Aorta (tissue), 5 donors: ENCODE measurements at places on chromosomes 7 and 10. TPM values are rescaled to one million over a fixed set of nuclear protein-coding genes. Genes with fewer than 3 reads are reported as not detected.
A peak's percentile ranks its signal among the peaks of the same experiment; 100 is the strongest.

DNA sequence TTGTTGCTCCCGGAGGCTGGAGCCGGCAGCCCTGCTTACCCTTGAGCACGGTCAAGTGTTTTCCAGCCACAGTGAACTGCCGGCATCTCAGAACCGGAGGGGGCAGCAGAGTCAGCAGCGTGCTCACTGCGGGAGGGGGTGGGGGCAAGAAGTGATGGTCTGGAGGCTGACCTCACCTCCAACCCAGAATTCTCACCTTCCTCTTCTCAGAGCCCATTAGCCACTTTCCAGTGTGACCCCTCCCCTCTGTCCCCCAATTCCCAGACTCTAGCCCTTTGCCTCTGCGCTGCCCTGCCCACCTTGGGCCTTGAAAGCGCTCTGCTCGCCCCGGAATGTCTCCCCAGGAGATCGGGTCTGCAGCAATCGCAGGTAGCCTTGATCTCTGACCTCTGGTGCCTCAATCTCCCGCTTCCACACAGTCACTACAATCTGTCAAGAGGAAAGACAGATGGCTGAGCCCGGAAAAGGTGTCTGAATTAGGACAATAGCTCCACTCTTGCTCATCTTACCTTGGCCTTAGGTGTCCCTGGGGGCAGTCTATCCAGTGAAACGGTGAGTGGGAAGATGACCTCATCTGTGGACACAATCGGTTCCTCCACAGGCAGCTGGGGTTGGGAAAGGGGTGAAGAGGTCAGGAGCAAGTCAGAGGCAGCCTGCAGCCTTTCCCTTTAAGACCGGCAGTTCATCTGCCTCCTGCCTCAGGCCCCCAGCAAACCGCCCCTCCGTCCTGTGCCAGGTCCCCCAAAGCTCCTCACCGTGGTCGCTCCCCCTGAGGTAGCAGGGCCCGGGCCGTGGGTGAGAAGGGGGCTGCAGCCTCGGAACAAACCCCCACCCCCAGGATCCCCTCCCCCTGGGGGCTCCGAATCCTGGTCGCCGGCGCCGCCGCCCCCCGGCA, 942 bp downstream of the TRAPPC14 start:
- no peak for DNase-seq

The PPP1R9A gene
- 1.2 TPM for polyA plus RNA-seq

The OR13A1 gene
- not detected for polyA plus RNA-seq

- DNase-seq = no peak
Measured at GRCh38 chr7:130397051-130397757, 16.9 kb downstream of the CPA1 start.

- DNase-seq = no peak
Measured at GRCh38 chr7:122913608-122914007, 27.3 kb upstream of the CADPS2 start.

DNA sequence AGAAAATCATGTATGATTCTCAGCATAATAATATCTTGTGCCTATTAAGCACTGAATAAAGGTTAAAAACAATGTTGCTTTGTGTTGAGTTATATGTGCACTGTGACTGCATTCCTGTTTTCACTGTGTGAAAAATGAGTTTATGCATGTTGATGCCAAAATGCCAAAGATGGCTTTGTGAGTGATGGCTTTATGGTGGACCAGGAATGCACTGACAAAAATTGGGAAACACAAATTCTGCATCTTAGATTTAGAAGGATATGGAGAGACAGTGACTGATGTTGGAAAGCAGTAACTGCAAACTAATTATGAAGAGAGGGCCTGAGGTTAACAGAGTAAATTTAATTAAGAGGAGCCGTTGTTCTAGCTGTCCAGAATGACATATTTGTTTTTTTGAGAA, 440.4 kb downstream of the KIF20B start:
- no peak for DNase-seq

The HIF1AN gene
- polyA plus RNA-seq = 10.8 TPM

DNA sequence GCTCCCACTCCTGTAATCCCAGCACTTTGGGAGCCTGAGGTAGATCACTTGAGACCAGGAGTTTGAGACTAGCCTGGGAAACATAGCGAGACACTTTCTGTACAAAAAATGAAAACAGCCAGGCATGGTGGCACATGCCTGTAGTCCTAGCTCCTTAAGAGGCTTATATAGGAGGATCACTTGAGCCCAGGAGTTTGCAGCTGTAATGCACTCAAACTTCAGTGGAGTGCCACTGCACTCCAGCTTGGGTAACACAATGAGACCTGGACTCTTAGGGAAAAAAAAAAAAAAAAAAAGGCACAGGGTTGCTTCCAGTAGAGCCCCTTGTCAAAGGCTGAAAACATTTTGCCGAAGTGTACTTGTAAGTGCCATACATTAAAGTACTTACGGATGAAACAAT, 195.3 kb downstream of the PHTF2 start:
- DNase-seq = no peak

The GRIFIN gene
- not detected for polyA plus RNA-seq

The CHCHD2 gene
- polyA plus RNA-seq = 379 TPM

The HOXA7 gene
- polyA plus RNA-seq = 3.3 TPM

The SLC39A12 gene
- not detected for polyA plus RNA-seq

DNA sequence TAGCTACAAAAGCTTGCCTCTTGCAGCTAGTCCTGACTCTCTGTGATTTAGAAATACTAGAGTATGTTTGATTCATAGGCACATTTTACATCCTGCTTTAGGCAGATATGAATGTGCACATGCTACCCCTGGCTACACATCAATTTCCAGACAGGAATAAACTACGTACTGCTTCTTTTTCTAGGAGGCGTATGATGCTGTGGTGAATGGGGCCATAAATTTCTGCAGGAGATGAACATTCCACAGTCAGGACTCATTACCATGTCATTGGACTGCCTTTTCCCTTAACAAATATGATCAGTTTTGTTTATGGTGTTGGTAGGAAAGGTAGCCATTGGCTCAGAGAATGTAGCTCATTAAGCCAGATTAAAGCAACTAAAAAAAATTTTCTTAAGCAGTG, 50.1 kb upstream of the IFRD1 start:
- DNase-seq = no peak

DNA sequence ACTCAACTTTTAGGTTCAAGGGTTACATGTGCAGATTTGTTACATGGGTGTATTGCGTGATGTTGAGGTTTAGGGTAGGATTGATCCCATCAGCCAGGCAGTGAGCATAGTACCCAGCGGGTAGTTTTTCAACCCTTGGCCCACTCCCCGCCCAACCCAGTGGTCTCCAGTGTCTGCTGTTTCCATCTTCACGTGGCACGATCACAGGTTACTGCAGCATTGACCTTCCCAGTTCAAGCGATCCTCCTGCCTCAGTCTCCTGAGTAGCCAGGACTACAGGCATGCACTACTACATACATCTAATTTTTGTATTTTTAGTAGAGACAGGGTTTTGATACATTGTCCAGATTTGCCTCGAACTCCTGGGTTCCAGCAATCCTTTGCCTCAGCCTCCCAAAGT, 905.7 kb upstream of the ZNF722 start:
- no peak for DNase-seq

The LAMB4 gene
- polyA plus RNA-seq = not detected

DNA sequence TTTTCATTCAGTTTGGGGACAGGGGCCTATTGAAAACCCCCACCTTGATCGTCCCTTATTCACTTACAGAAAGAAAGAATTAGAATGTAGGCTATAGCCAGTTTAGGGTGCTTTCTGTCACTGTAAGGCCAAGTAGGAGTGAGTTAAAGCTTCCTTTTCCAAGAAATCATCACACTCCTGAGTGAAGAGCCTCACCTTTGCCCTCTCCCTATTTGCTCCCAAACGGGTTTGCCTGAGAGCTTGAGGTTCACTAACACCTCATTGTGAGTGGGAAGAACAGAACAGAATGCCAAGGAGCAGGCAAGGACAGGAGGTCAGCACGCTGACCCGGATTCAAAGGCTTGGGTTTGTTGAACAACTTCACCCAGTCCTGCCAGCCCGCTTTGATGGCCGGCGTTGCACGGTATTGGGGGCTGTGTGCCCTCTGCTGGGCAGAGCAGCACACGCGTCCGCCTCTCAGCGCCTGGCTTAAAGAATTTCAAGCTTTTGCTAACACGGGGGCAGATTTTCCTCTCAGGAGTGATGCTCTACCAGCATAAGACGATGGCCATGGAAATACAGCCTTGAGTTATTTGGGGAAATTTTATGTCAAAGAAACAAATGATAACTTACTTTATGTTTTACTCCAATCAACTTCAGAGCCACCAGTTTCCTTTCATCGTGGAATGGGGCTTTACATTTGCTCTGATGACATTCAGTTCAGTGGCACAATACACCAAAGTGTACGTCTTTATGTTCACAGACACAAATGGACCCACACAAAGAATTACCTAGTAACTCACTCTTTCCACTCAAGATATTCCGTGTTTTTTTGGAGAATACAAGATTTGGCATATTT, 470.0 kb downstream of the SUGCT start:
- DNase-seq = peak; percentile 84
